Activated CD8-positive, alpha-beta memory T cell treated with anti-CD3 and anti-CD28 coated beads for 4 hours (primary cell): ENCODE measurements at places on chromosomes 4 and X.

GRCh38 chr4:93373893-93374860 is 454.4 kb upstream of the ATOH1 start:
- no peak for DNase-seq

DNA sequence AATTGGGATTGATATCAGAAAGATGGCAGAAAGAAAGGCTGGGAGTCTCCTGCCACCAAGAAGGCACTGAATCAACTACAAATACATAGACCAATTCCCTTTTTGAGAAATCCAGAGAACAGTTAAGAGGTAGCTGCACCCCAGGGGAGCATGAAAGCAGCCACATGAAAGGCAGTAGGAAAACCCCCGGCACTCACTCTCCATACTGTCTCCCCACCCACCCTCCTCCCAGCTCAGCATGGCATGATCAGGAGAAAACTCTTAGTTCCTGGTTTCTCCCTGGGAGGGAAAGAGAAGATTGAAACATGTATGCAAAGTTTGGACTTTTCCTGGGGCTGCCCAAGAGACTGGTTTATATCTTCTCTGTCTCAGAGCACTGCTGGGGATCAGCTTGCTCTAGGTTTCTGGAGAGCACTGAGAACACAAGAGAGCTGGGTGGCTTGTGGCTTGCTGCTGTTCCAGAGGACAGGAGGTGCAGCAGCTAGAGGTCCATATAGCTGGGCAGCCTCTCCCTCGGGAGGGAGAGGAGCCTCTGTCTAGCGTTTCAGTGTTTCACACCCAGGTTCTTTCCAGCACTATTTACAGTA is 305.7 kb downstream of the PDGFC start:
- no peak for DNase-seq

DNA sequence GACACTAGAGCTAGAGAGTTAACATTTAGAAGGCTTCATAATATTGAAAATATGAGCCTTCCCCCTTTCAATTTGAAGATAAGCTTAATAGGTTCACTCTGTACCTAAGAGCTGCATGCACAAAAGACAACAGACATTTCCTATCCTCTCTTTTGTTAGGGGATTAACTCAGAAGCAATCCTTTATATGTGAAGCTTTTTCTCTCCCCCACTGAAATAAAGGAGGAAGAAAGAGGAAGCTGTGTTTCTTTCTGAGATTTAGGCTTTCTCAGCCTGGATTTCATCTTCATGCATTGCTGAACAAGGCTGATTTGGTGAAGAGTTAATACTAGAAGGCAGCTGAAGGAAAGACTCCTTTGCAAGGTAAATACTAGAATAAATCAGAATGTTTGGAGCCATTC is 21.0 kb upstream of the CABS1 start:
- no peak for DNase-seq

DNA sequence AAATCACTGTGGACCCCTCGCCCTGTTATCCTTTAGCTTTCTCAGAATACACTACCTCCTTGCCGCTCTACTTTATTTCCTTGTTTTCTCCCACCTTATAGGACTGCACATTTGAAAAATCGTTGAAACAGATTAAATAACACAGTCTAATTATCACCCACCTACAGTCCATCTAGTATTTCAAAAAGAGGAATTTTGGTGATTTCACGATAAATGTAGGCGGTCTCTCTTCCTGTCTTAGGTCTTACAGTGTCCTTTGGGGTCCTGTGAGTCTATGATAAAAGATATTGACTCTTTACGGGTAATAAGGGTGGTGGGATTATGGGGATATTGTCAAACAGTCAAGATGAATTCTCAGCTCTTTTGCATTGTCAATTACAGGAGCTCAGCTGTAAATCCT is 2.4 kb upstream of the TBL1X start:
- DNase-seq: no peak

DNA sequence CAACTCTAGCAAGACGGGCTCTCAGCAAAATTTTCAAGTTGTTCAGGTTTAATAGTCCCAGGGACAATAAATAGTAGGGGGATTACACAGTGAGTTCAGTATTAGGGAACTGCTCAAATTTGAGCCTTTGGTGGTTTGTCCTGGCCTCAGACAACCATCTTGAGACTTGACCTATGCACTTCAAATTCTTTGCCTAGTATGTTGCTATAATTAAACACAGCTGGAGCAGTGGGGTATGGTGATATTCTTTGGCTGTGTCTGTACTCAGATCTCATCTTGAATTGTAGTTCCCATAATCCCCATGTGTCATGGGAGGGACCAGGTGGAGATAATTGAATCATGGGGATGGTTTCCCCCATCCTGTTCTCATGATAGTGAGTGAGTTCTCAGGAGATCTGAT is 43.3 kb upstream of the TEX13A start:
- DNase-seq: no peak

DNA sequence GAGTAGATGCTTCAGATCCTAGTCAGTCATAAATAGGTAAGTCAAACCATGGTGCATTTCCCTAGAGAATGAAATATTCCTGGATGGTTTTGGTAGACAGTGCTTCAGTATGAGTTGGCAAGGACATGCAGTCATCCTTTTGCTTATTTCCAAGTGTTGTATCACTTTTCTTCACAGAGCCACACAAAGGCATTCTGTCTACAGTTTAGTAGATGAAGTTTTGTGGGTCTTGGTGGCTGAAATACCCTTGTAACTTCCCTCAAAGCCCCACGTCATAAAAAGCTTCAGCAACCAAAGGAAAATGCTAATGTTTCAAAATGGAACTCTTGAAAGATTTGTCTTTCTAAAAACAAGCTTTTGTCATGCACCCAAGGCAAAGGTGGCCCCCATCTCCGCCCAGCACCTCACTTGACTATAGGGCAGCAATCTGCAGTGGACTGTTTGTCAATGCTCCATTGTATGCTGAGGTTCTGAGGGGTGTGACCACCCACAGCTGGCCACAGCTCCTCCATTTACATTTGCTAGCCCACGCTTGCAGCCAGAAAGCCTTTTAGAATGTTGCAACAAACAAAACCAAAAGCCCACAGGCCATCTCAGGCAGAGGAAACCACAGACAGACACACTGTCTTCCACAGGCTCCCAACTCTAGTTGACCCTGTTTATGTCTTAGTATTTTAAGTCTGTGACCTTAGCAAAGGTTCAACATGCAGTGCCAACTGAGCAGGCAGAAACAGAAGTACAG is 87.1 kb upstream of the FAM9C start:
- no peak for DNase-seq

DNA sequence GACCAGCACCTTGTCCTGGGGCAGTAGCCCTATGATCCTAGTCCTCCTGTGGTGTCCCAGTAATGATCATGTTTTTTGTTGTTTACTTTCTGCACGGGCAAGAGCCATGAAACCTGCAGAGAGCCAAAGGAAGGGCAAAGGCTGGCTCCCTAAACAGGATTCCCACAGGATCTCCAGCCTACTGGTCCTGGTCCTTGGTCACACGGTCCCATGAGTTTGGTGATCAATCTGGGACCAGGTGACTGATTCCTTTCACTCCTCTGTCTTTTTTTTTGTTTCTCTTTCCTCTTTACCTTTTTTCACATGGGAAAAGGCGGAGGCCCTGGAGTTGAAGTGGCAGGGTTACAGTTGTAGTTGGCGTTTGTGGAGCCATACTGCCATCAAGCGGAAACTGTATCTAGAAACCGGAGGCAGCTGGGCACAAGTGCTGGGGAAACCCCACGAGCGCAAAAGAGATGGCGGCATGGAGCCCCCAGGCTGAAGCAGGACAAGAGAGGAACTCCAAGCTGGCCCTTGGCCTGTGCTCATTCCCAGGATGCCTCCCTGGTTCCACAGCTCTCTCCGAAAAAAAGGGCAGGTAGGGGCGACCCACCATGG is 34.6 kb downstream of the NBDY start:
- no peak for DNase-seq

DNA sequence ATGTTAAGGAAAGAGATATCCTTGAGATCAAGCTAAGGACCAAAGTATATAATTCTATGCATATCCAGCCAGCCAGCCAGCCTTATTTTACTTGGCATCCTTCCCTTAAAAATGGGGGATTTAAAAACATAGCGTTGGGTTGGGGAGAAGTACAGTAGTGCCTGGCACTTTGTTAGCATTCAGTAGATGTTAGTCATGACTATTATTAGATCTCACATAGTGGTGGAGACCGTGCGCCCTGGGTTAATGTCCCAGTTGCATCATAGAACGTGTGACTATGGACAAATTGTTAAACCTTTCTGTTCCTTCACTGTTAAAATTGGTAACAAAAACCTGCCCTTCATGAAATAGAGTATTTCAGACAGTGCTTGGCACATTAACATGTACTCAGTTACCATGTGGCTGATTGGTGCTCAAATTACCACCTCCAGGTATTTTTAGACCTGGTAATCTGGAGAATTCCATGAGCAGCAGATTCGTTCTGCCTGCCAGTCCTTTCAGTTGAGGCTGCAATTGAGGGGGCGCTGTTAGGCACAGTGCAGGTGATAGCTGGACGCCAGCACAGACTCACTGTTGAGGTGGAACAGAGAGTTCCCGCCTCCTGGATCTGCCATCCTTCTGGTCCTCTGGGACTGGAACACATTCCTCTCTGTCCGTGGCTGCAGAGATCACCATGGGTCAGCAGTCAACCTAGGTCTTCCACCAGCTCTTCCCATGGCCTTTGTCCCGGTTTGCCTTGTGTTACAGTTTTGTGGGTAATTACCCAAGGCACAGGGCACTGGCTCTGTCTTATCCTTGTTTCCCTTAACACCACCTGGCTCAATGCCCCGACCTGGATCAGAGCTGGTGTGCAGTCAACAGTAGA is 31.7 kb downstream of the RBBP7 start:
- no peak for DNase-seq

DNA sequence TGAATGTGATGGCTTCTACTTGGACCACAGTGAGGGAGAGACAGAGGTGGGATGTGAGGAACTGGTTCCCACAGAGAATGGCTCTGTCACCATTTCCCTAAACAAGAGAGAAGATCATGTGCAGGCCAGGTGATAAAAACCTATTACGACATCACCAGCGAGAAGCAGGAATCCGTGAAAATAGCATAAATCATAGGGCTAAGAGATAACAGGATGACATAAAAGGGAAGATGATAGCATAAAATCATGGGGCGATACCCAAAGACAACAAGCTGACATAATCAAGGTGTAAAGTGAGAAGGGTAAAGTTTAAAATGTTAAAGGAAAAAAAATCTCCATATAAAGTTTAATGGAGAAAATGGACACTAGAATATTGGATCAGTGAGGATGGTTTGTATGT is 205.5 kb upstream of the SLIT2 start:
- no peak for DNase-seq

GRCh38 chr4:61996943-61997342 is 796.8 kb downstream of the ADGRL3 start:
- no peak for DNase-seq

- no peak for DNase-seq
These were observed 252.6 kb downstream of the ANK2 start for GRCh38 chr4:113302051-113302450.

GRCh38 chr4:132564920-132565319 is 584.2 kb upstream of the PCDH10 start:
- no peak for DNase-seq

GRCh38 chr4:151859641-151860040 is 98.8 kb upstream of the GATB start:
- no peak for DNase-seq

- DNase-seq: no peak
These were observed 588.3 kb downstream of the SPRY1 start for GRCh38 chr4:123984886-123985285.

GRCh38 chr4:185238750-185239149 is 29.4 kb downstream of the SNX25 start:
- no peak for DNase-seq

DNA sequence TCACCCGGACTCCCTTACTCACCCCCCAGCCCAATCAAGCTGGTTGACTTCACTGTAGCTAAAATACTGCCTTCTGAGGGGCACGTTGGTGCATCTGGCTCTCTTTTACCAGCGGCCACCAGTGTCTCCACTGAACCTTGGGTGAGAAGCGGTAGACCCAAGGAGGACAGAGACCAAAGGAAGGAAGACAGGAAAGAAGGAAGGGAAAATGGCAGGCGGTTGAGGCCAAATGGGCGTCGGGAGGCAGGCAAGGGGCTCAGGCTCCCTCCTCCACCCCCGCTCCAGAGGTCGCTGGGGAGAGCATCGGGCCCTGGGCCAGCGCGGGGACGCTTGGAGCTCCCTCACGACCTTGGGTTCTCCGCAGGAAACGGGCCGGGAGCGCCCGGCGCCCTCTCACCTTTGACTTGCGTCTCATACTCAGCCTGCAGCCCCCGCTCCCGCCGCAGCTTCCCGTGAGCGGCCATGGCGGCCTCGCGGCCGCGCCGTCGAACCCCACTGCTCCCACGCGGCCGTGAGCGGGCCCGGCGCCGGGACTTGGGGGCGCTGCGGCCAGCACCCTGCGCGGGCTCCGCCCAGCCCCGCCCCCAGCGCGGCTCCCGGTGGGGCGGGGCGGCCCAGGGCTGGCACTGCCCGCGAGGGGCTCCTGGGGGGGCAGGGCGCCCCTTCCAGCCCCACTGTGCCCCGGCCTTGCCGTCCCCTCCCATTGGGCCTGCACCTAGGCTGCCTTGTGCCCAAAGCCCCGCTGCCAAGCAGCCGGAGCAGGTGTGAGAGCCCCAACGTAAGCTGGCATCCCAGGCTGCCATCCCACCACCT is at the start of gene ARHGAP4:
ARHGAP4 (minus strand) TSS at position 526 of the 813 bp plus-strand sequence; CDS start at position 464, 62 bp downstream.
- DNase-seq: no peak

- no peak for DNase-seq
These were observed 179.7 kb upstream of the TET2 start for GRCh38 chr4:104967034-104967401.

DNA sequence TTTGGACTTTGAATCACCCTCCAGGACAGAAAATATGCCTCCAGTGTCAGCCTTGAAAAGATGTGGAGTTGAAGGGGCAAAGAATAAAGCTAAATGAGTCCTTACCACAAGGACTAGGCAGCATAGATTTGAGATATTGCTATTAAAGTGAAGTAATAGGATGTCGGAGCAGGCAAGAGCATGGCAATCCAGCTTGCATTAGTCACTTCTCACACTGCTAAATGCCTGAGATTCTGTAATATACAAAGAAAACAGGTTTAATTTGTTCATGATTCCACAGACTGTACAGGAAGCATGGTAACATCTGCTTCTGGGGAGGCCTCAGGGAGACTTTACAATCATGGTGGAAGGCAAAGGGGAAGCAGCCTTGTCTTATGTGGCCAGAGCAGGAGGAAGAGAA is 109.8 kb upstream of the PCDH7 start:
- no peak for DNase-seq

- DNase-seq: no peak
These were observed 95.5 kb downstream of the CASK start for GRCh38 chrX:41827886-41828285.

DNA sequence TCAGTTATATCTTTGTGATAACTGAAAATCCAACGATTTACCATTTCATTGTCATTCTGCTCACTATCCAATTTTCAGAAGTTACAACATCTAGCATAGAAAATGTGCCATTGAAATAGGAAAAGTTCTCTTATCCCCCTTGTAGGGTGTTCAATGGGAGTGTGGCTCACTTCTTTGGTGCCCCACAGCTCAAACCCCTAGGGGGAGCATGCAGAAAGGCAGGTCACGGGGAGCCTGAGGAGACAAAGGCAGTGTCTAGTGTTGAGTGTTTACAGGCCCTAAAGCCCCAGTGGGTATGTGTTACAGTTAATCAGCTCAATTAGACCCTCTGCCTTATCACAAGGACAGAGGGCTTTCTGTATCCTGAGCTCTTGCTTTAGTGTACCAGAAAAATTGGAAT is 243.4 kb upstream of the GRID2 start:
- DNase-seq: no peak

GRCh38 chrX:16603822-16604221 is 46.1 kb upstream of the S100G start:
- DNase-seq: no peak

GRCh38 chr4:107094332-107094731 is 58.2 kb upstream of the DKK2 start:
- DNase-seq: no peak

GRCh38 chrX:37825215-37825842 is 22.0 kb downstream of the DYNLT3 start:
- peak; percentile 11 for DNase-seq
